NCI-H1436 (cell line): ENCODE measurements at places on chromosomes 2 and 18.

GRCh38 chr2:212157012-212157411, 381.6 kb downstream of the ERBB4 start:
- DNase-seq, result no peak

GRCh38 chr2:221203125-221203524, 369.0 kb downstream of the EPHA4 start:
- DNase-seq, result no peak

DNA sequence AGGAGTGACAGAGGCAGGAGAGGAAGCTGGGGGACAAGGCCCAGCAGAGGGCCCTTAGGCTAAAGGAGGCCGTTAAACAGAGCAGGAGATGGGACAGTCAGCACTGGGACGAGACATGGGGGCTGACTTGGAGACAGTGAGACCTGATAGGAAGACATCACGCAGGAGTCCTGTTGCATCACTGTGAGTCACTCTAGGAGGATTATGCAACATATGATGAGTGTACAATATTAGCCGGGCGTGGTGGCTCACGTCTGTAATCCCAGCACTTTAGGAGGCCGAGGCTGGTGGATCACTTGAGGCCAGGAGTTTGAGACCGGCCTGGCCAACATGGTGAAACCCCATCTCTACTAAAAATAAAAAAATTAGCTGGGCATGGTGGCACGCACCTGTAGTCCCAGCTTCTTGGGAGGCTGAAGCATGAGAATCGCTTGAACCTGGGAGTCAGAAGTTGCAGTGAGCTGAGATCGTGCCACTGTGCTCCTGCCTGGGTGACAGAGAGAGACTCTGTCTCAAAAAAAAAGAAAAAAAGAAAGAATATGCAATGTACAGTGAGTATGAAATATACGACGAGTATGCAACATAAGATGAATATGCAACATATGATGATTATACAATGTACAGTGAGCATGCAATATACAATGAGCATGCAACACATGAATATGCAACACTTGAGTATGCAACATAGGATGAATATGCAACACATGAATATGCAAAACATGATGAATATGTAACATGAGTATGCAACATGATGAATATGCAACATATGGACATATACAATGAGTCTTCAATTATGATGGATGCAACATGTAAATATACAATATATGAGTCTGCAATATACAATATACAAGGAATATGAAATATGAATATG, 83.3 kb upstream of the ID2 start:
- DNase-seq, result no peak

DNA sequence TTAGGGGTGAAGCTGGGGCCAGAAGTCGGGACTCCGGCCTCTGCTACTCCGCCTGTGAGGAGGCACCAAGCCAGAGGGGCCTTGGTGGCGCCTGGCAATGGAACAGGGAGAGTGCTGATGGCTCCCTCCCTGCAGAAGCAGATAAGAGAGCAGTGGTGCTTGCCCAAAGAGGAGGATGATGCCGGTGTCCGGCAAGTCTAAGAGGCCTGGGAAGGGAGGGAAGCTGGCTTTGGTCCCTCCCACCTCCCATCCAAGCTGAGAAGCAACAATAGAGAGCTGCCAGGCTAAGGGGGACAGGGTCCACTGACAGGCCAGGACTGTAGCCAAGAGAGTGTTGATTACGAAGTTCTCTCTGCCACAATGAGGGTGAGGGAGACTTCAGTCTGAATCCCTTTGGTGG, 479.5 kb downstream of the TNS1 start:
- no peak for DNase-seq

GRCh38 chr2:98175811-98176210, 88.8 kb downstream of the VWA3B start:
- peak; percentile 5 for DNase-seq

GRCh38 chr2:198706476-198707082, 751.2 kb downstream of the SATB2 start:
- no peak for DNase-seq

DNA sequence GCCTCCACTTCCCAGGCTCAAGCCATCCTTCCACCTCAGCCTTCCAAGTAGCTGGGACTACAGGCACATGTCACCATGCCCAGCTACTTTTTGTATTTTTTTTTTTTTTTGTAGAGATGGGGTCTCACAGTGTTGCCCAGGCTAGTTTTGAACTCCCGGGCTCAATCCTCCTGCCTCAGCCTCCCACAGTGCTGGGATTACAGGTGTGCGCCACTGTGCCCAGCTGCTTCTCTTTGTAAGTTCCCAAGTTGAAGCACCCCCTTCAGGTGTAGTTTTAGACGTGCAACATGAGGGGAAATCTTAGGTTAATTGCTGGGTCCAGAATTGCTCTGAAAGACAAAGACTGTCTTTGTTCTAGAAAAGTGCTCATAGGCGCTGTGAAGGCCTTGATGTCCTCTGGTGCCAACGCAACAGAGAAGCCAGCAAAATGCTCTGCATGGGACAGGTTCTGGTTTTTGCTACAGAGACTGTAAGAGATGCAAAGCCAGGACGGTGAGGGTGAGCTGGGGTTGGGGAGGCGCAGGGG, 46.6 kb downstream of the RRM2 start:
- DNase-seq, result no peak

GRCh38 chr2:207156451-207157161, 9.1 kb downstream of the KLF7 start:
- DNase-seq, result no peak

DNA sequence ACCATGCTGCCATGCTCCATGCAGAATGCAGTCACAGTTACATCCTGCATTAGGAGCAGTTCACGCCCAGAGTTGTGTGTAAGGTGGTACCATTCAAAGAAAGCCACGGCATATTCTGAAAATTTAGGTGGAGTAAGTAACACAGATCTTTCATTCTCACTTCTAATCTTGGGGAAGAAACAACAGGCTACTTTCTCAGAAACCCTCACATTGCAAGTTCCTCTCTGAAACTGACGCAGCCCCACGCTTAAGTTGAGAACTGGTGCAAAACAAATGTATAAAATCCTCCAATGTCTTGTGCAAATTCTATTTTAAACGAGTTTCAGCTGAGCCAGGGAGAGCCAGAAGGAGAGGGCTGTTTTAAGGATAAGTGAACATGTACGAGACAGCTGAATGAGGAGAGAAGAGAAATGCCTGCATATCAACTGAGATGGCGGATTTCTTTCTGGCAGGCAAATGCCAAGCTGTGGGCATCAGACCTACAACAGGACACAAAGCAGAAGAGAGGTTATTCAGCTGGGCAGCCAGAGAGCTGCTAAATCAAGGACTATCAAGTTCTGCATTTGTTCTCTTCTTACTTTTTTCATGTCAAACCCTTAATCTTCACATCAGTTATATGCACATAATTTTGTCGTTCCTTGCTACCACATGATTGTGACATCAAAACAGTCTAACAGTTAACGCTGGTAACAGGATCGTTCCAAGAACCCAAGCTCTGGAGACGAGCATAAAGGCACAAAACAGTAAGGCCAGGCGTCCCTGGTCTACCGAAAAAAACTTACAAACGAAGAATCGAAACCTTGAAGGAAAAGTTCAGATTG, 6.4 kb downstream of the ARL4C start:
- no peak for DNase-seq

DNA sequence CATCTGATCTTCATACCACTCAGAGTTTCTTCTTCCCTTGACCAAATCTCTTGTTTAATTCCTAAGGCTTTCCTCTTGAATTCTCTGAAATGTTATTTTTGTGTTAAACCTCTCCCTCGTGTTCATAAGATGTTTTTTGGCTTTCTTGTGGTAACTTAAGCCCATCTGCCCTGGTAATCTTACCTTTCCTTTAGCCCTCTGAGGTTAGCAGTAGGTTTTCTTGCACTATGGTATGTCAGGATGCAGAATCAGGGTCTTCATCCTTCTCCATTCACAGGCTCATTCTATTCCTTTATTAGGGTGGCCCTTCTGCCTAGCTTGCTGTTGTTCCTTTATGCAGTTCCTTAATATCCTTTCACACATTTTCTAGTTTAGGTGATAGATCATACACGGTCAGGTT, 24.1 kb downstream of the GIGYF2 start:
- DNase-seq, result no peak

- DNase-seq, result no peak
These were observed 214.4 kb upstream of the EPAS1 start for GRCh38 chr2:46082531-46083485.

- peak; percentile 35 for DNase-seq
These were observed 141.8 kb downstream of the GRB14 start for GRCh38 chr2:164479460-164479859.

- DNase-seq, result no peak
These were observed 93.4 kb downstream of the SLC5A7 start for GRCh38 chr2:108079736-108080135.

- no peak for DNase-seq
These were observed 12.3 kb upstream of the MEP1B start for GRCh38 chr18:32177530-32177929.

- DNase-seq, result no peak
These were observed 219.2 kb upstream of the SP5 start for GRCh38 chr2:170495896-170496295.
